ENCODE measurements at places on chromosomes 7 and 10. TPM values are rescaled to one million over a fixed set of nuclear protein-coding genes. Genes with fewer than 3 reads are reported as not detected.

DNA sequence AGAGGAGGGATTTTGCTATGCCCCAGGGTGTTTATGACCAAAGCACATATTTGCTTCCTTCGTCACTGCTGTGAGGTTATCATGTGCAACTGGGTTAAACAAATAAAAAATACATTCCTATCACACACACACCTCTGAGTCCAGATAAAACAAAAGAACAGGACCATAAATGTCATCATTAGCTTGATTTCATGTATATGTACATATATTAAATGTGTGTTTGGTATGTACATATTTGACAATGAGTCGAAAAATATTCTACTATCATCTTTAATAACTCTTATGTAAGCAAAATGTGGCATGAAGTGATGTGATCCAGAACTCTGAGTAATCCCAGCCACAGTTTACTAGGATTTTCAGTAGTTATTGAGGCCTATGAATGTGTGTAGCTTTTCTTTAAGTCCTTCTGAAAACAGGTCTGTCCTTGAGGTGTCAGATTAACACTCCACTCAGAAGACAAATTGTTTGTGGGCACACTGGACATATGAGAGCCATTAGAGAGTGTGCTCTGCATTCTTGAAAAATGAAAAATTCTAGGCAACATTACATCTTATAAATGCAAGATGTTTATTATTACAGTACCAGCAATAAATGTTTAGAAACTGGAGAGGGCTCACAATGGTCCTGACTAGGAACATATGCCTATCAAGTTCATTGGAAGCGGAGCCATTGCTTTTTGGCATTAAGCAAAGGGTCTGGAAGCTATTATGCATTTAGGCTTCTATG is 335.1 kb upstream of the SEMA3A start:
- H3K27me3 ChIP-seq, result no peaks in the 10 kb centered on the region
- peak; percentile 83 for DNase-seq
- no peak overlapping the region for H3K27ac ChIP-seq
- H3K4me1 ChIP-seq, result peaks cover 4% of the 10 kb centered on the region
- H3K4me3 ChIP-seq, result no peak overlapping the region

DNA sequence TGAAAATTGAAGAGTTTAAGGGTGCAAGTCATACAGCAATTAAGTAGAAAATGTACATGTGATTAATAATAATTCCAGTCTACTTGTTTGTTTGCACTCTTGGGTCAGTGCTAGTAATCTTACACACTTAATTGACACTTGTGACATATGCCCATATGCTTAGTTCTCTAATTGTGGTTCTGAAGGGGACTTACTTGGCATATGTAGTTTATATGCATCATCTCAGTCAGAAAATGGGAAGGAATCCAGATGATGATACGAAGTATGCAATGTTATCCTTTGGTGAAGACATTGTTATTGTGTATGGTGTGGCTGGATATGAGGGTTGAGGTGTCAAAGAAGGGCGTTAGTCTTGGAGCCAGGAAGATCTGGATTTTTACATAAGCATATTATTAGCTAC is 193.5 kb upstream of the HDAC9 start:
- DNase-seq, result no peak
- no peak overlapping the region for H3K4me3 ChIP-seq
- peaks cover 5% of the 10 kb centered on the region for H3K27me3 ChIP-seq
- H3K4me1 ChIP-seq, result no peaks in the 10 kb centered on the region
- H3K27ac ChIP-seq, result no peak overlapping the region
- no peaks in the 10 kb centered on the region for H3K36me3 ChIP-seq

The AOC1 gene
- polyA plus RNA-seq, result not detected

DNA sequence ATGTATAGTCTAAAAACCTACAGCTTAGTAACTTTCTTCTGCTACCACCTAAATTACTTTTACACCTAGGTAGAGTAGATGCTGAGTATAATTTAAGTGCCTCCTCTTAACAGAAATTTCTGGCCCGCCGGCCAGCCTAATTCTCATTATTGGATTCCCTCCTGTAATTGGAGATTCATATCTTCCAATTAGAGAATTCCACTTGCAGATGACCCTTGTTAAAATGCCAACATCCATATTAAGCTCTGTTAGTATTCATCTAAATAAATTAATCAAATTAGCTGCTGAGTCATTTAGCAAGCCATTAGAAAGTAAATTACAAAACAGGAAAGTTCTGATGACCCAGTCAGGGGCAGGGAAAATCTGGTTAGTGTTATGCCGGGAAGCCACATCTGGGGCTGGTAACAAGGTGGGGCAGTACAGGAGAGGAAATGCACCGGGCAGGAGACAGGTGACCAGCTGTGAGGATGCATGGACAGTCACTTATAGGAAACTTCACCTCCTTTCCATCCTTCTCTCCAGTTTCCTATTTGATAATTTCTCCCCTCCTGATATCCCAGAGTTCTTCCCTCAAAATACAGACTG is 82.8 kb downstream of the ORC5 start:
- peaks cover 6% of the 10 kb centered on the region for H3K36me3 ChIP-seq
- no peak overlapping the region for H3K4me3 ChIP-seq
- no peak overlapping the region for H3K27ac ChIP-seq

DNA sequence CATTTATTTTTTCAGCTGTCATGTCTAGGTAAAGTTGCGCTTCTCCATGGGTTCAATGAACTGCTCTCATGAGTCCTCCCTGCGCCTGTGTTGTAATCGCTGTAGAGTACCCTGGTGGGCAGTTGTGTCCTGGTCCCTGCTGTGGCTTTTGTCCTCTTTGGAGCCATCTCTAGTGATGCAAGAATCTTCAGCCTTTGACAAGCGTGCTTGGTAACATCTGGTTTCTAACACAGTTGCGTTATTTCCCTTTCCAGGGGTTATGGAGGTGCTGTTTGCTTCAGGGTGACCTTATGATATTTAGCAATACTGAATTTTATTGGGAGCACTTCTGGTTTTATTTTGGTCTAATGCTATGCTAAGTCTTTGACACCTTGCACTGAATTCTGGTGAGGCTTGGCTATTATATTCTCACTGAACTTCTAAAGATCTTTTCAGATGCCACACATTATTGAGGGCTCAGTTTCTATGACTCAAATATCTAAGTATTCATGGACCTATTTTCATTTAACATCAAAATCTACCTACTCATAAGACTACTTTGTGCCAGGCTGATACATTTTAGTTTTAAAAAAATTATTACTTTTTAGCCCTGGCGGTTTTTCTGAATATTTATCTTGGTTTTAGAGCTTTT is 88.6 kb downstream of the FANK1 start:
- H3K4me3 ChIP-seq, result no peak overlapping the region
- peaks cover 31% of the 10 kb centered on the region for H3K27me3 ChIP-seq
- DNase-seq, result no peak
- H3K4me1 ChIP-seq, result no peaks in the 10 kb centered on the region
- no peaks in the 10 kb centered on the region for H3K36me3 ChIP-seq

The MYH16 gene
- polyA plus RNA-seq, result 0.03 TPM

DNA sequence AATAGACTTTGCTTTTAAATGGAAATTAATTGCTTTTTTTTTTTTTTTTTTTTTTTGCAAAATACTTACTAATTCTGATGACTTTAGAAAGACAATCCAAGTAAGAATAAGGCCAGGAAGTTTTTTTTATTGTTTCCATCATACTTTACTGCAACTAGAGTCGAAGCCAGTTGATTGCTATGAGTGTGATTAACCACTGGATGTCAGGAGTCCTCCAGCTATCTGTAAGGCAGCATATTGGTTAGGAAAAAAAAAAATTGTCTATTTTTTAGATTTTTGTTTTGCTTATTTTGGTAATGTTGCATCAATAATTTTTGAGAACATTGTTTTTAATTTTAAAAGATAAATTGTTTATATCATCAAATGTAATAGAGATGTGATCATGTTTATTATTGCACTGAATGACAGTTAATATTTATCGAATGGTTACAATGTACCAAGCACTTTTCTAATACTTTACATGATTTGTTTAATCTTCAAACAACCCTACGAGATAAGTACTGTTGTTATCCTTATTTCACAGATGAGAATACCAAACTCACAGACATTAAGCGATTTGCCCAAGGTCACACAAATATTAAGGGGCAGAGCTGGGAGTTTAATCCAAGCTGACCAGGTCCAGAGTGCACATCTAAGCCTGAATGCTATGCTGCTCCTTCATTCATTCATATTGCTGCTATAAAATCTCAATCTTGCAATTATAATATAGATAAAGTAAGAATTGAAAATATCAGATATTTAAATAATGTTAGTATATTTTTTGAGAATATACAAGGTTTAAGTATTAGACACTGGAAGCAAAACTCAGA is 19.9 kb upstream of the LMOD2 start:
- H3K27me3 ChIP-seq, result no peaks in the 10 kb centered on the region
- H3K27ac ChIP-seq, result no peak overlapping the region
- H3K4me1 ChIP-seq, result no peaks in the 10 kb centered on the region
- DNase-seq, result peak; percentile 61

GRCh38 chr7:74294191-74294998 is 5.2 kb downstream of the CLIP2 start:
- H3K27me3 ChIP-seq, result no peaks in the 10 kb centered on the region
- H3K4me3 ChIP-seq, result no peak overlapping the region
- peaks cover 19% of the 10 kb centered on the region for H3K4me1 ChIP-seq
- DNase-seq, result no peak
- 0 out of 2 replicates have a peak, but pooled peaks cover 3% of the 10 kb centered on the region for H3K36me3 ChIP-seq
- H3K27ac ChIP-seq, result no peak overlapping the region

DNA sequence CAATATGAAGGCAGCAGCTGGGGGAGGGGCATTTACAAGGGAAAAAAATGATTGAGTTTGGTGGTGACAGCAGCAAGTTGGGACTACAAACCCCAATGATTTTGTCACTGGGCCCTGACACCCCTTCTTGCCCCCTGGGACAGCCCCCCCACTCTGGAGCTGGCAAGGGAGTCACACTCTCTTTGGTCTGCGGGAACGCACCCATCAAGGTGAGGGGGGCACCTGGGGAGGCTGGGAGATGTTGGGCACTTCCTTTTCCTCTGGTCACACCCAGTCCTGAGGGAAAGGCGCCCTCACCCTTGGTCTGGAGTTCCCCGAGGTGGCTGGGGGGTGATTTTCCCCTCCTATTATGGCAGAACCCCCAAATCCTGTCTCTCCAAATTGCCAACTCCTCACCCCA is 24.4 kb downstream of the EPHB4 start:
- H3K4me1 ChIP-seq, result peaks cover 18% of the 10 kb centered on the region
- H3K36me3 ChIP-seq, result peaks cover 41% of the 10 kb centered on the region
- H3K27ac ChIP-seq, result no peak overlapping the region
- no peaks in the 10 kb centered on the region for H3K27me3 ChIP-seq
- H3K4me3 ChIP-seq, result no peak overlapping the region

DNA sequence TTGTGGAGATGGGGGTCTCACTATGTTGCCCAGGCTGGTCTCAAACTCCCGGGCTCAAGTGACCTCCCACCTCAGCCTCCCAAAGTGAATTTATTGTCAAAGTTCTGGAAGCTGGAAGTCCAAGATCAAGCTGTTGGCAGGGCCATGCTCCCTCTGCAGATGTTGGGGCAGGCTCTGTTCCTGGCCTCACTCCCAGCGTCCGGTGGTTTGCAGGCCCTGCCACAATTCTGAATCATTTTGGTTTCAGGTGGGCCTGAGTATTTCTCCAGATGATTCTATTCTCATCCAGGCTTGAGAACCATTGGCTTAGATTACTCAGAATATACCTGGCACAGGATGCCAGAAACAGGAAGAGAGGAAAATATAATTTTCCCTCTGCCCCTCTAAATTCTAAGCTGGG is 737.4 kb downstream of the TNS3 start:
- no peak overlapping the region for H3K4me3 ChIP-seq
- no peak overlapping the region for H3K27ac ChIP-seq
- no peaks in the 10 kb centered on the region for H3K36me3 ChIP-seq
- no peak for DNase-seq

The ADIRF gene
- 7.2 TPM for polyA plus RNA-seq

The ITGB8 gene
- polyA plus RNA-seq, result 2.6 TPM

DNA sequence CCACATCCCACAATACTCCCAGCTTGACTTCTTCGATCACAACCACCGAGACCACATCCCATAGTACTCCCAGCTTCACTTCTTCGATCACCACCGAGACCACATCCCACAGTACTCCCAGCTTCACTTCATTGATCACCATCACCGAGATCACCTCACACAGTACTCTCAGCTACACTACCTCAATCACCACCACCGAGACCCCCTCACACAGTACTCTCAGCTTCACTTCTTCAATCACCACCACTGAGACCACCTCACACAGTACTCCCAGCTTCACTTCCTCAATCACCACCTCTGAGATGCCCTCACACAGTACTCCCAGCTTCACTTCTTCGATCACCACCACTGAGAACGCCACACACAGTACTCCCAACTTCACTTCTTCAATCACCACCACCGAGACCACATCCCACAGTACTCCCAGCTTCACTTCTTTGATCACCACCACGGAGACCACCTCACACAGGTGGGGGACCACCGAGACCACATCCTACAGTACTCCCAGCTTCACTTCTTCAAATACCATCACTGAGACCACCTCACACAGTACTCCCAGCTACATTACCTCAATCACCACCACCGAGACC is 8.6 kb downstream of the MUC3A start:
- peak; percentile 33 for DNase-seq
- H3K36me3 ChIP-seq, result no peaks in the 10 kb centered on the region
- H3K27me3 ChIP-seq, result peaks cover 38% of the 10 kb centered on the region
- no peak overlapping the region for H3K4me3 ChIP-seq

The AKR1C2 gene
- 0.99 TPM for polyA plus RNA-seq

The ZNF138 gene
- polyA plus RNA-seq, result 2.5 TPM

DNA sequence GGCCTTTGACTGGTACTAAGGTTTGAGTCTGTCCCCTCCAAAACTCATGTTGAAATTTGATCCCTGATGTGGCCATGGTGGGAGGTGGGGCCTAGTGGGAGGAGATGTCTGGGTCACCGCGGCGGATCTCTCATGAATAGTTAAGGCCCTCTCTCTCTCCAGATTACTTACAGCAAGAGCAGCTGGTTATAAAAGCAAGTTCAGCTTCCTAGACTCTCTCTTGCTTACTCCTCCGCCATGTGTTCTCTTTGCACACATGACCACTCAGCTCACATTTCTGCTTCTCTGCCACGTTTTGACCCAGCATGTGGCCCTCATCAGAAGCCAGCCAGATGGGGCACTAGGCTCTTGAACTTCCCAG is 29.9 kb upstream of the ZMIZ1 start:
- peaks cover 18% of the 10 kb centered on the region for H3K27me3 ChIP-seq
- H3K4me1 ChIP-seq, result no peaks in the 10 kb centered on the region
- DNase-seq, result peak; percentile 32
- H3K36me3 ChIP-seq, result no peaks in the 10 kb centered on the region

The PAPOLB gene
- not detected for polyA plus RNA-seq

The HOGA1 gene
- 0.42 TPM for polyA plus RNA-seq

DNA sequence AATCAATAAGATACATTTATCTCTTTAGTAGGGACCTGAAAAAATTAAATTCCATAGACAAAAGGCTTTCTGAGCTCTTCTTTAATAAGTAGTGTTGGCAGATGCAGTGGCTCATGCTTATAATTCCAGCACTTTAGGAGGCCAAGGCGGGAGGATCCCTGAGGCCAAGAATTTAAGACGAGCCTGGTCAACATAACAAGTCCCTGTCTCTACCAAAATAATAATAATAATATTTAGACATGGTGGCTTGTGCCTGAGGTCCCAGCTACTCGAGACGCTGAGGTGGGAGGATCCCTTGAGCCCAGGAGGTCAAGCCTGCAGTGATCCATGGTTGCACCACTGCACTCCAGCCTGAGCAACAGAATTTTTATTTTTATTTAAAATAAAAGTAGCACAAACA is 280.8 kb downstream of the ADK start:
- H3K27me3 ChIP-seq, result no peaks in the 10 kb centered on the region
- no peak for DNase-seq
- H3K4me3 ChIP-seq, result no peak overlapping the region

The BTBD16 gene
- not detected for polyA plus RNA-seq

The GATAD1 gene
- 15.2 TPM for polyA plus RNA-seq

The BLVRA gene
- 50.8 TPM for polyA plus RNA-seq

- no peaks in the 10 kb centered on the region for H3K36me3 ChIP-seq
- no peak overlapping the region for H3K4me3 ChIP-seq
- H3K27me3 ChIP-seq, result peaks cover 23% of the 10 kb centered on the region
- H3K27ac ChIP-seq, result no peak overlapping the region
Measured at GRCh38 chr7:151840088-151840910, 36.6 kb downstream of the PRKAG2 start.
